ENCODE measurements at places on chromosomes 16 and 17. TPM values are rescaled to one million over a fixed set of nuclear protein-coding genes. Genes with fewer than 3 reads are reported as not detected.
A peak's percentile ranks its signal among the peaks of the same experiment; 100 is the strongest.

DNA sequence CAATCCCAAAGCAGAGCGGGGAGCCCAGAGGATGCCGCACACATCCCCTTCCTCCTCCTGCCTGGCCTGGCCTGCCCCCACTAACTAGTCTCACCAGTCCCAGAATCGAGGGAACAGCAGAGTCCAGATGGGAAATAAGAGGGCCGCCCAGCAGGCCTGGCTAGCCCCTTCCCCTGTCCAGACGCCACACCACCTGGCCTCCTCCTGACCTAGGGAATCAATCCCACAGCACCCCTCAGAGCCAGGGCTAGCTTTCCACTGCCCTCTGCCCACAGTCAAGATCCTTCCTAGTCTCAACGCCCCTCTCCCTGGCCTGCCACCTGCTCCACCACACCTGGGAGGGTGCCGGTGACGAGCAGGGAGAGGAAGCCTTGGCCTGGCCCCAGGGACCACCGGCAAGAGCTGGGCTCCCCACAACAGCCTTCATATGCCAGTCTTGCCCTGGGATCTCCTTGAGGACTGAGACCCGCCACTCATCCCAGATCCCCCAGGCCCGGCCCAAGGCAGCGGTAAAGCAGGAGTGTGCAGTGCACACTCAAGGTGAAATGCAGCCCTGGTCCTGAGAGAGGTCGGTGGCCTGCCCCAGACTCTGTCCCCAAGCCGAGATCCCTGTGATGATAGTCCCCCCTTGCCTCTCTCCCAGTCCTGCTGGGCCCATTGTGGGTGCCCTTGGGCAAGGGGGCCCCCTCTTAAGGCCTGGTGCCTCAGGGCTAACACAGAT lies 27.9 kb downstream of the KATNB1 start:
- H3K27me3 ChIP-seq = peaks cover 2% of the 10 kb centered on the region
- no peaks in the 10 kb centered on the region for H3K4me1 ChIP-seq
- no peak for DNase-seq

GRCh38 chr16:73321853-73322252 lies 273.9 kb upstream of the ZFHX3 start:
- no peaks in the 10 kb centered on the region for H3K4me1 ChIP-seq
- no peaks in the 10 kb centered on the region for H3K27me3 ChIP-seq
- DNase-seq = no peak
- no peaks in the 10 kb centered on the region for H3K36me3 ChIP-seq

- no peak overlapping the region for H3K27ac ChIP-seq
- H3K4me3 ChIP-seq = no peak overlapping the region
- DNase-seq = no peak
- H3K27me3 ChIP-seq = no peaks in the 10 kb centered on the region
Observed at GRCh38 chr16:83308414-83308813, 499.4 kb upstream of the HSBP1 start.

DNA sequence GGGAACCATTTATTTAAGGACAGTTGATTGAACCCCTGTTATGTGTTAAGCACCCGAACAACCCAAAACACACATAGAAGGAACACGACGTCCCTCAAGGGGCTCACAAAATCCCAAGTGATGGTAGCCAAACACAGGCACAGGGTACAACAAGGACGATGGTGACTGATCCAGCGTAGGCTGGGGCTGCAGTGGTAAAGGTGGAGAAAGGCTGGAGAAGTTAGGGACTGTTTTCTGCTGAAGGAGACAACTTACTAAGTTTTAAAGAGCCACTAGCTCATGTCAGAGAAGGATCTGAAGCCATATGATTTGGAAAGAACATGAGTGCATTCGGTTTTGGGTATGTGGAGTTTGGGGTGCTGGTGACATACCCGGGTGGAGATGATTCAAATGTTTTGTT lies 229.6 kb upstream of the TNRC6C start:
- H3K27ac ChIP-seq = no peak overlapping the region
- peaks cover 5% of the 10 kb centered on the region for H3K4me1 ChIP-seq
- no peak for DNase-seq
- no peaks in the 10 kb centered on the region for H3K36me3 ChIP-seq

SLC52A1 gene
- 0.23 TPM for total RNA-seq

NME3 gene
- total RNA-seq = 49.9 TPM

GAST gene
- not detected for total RNA-seq

GRCh38 chr17:28999206-28999605 lies 6.6 kb downstream of the SEZ6 start:
- H3K36me3 ChIP-seq = no peaks in the 10 kb centered on the region
- no peaks in the 10 kb centered on the region for H3K4me1 ChIP-seq
- no peak overlapping the region for H3K4me3 ChIP-seq

- no peak overlapping the region for H3K4me3 ChIP-seq
- H3K27ac ChIP-seq = no peak overlapping the region
- peaks cover 31% of the 10 kb centered on the region for H3K27me3 ChIP-seq
- DNase-seq = no peak
Observed at GRCh38 chr17:40425741-40426140, 8.0 kb upstream of the TOP2A start.

DNA sequence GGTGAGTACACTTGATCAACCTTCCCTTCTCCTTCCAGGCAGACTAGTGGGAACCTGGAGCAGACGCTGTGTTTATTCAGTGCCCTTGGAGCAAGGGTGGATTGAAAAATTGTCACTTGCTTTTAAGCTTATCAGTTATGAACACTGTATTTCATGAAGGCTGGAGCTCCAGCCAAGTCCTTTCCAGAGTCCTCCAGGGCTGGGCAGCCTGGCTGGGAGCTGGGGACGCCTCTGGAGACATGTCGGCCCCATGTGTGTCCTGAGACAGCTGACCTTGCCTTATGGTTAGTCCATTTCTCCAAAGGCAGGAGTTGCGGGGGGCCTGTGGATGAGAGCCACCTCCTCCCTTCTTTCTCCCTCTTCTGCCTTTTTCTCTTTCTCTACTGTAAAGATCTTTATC lies 67.0 kb downstream of the RAP1GAP2 start:
- H3K4me3 ChIP-seq = no peak overlapping the region
- H3K36me3 ChIP-seq = no peaks in the 10 kb centered on the region
- peaks cover 4% of the 10 kb centered on the region for H3K27me3 ChIP-seq
- no peak for DNase-seq

GDPD1 gene
- 3.2 TPM for total RNA-seq

SLC5A11 gene
- 0.07 TPM for total RNA-seq

KRT33B gene
- total RNA-seq = not detected

DNA sequence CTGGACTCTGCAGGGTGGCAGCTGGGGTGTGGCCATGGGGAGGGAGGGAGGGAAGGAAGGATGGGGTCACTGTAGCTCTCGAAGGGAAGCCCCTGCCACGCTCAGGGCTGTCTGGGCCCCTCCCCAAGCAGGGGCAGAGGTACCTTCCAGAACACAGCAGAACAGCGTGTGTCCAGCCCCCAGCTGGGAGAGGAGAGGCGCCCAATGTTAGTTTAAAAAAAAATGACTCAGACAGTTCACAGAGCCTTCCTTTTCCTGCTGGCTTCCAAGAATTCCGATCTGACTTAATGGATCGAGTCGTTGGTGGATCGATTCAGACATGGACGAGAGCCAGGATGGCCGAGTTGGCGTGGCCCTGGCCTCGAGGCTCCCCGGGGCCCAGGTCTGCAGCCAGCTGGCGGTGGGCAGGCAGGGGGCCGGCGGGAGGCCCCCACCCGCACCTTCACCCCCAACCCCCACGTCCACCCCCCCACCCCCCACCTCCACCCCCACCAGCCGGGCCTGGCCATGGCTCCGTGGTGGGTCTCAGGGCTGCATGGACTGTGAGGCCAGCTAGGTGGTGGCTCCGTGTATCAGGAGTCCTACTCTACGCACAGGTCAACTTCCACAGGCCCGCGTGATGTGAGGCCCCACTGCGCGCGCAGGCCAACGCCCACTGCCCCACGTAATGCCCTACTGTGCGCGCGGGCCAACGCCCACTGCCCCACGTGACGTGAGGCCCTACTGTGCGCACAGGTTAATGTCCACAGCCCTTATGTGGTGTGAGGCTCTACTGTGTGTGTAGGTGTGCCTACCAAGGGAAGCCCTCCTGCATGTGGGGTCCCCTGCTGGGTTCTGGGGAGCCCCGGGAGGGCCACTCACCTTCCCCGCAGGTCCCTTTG lies 21.8 kb downstream of the CACNA1H start:
- H3K4me1 ChIP-seq = no peaks in the 10 kb centered on the region
- H3K27ac ChIP-seq = no peak overlapping the region
- no peak for DNase-seq
- no peak overlapping the region for H3K4me3 ChIP-seq
- no peaks in the 10 kb centered on the region for H3K27me3 ChIP-seq
- no peaks in the 10 kb centered on the region for H3K36me3 ChIP-seq

- no peak for DNase-seq
- peaks cover 5% of the 10 kb centered on the region for H3K4me1 ChIP-seq
- H3K27me3 ChIP-seq = peaks cover 6% of the 10 kb centered on the region
- no peak overlapping the region for H3K4me3 ChIP-seq
- peak overlapping the region; percentile 5 for H3K27ac ChIP-seq
Observed at GRCh38 chr16:2836646-2837508, 6.8 kb downstream of the ZG16B start.

- H3K36me3 ChIP-seq = no peaks in the 10 kb centered on the region
- no peak for DNase-seq
- no peaks in the 10 kb centered on the region for H3K4me1 ChIP-seq
- H3K27ac ChIP-seq = no peak overlapping the region
Observed at GRCh38 chr16:82582975-82583374, 43.8 kb upstream of the CDH13 start.

- no peak overlapping the region for H3K4me3 ChIP-seq
- H3K4me1 ChIP-seq = no peaks in the 10 kb centered on the region
- H3K36me3 ChIP-seq = no peaks in the 10 kb centered on the region
Observed at GRCh38 chr17:61201211-61201610, 198.4 kb upstream of the TBX2 start.

- peaks cover 13% of the 10 kb centered on the region for H3K36me3 ChIP-seq
- no peak for DNase-seq
- H3K4me1 ChIP-seq = peaks cover 21% of the 10 kb centered on the region
- H3K27ac ChIP-seq = no peak overlapping the region
Observed at GRCh38 chr17:1727876-1728630, 3.5 kb downstream of the WDR81 start.

DNA sequence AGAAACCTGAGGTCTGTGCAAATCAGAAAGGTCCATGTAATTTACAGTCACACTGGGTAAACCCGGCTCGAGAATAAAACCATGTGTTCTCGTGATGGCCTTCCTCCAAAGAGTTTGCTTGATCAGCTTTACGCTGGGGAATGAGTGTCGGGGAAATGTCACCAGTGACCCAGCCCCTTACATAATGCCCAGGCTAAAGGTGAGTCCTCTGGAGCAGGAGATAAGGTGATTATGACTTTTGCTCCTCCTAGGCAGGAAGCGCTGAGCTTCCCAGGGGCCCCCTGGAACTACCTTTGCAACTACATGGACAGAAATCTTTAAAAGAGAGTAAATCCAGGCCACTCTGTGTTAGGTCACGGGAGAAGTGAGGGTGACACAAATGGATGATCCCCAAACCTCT lies 15.7 kb downstream of the SLC6A4 start:
- H3K4me1 ChIP-seq = no peaks in the 10 kb centered on the region
- no peaks in the 10 kb centered on the region for H3K36me3 ChIP-seq
- H3K27me3 ChIP-seq = peaks cover 3% of the 10 kb centered on the region
- no peak for DNase-seq
- H3K4me3 ChIP-seq = no peak overlapping the region

GRCh38 chr17:2170023-2170422 lies 115.1 kb downstream of the HIC1 start:
- no peaks in the 10 kb centered on the region for H3K27me3 ChIP-seq
- H3K4me1 ChIP-seq = peaks cover 7% of the 10 kb centered on the region
- no peak overlapping the region for H3K27ac ChIP-seq

DNA sequence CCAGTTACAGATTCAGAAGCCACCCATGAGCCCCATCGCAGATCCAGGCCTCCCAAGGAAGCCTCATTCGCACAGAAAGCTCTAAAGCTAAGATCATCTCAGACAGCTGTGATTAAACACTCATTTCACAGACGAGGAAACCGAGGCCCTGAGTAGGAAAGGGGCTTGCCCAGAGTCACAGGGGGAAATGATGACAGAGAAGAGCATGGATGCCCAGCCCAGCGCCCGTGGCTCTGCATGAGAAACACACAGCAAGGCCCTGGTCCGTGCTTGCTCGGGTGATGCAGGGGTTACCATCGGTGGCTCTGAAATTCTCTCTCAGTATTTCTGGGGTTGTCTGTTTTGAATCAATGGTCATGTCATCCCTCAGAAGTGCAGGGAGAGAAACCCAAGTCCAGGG lies 109.6 kb downstream of the C16orf78 start:
- H3K36me3 ChIP-seq = no peaks in the 10 kb centered on the region
- H3K4me1 ChIP-seq = no peaks in the 10 kb centered on the region
- no peak for DNase-seq

DNA sequence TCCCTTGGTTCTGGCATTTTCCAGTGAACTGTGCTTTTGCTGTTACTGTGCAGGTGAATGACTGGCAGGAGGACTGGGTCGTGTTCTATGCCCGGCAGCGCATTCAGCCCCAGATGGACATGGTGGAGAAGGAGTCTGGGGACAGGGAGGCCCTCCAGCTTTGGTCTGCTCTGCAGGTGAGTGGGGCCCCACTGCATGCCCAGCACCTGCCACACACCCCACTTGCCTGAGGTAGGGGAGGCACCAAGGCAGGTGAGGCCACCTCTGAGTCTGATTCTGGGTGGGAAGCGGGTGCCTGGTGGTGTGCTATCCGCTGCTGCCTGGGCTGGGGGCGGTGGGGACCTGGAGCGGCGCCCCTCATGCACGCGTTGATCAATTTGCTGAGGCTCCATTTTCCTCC lies 9.0 kb upstream of the FN3K start:
- H3K4me3 ChIP-seq = no peak overlapping the region
- DNase-seq = no peak
- H3K27me3 ChIP-seq = no peaks in the 10 kb centered on the region

TK1 gene
- 65.8 TPM for total RNA-seq

DNA sequence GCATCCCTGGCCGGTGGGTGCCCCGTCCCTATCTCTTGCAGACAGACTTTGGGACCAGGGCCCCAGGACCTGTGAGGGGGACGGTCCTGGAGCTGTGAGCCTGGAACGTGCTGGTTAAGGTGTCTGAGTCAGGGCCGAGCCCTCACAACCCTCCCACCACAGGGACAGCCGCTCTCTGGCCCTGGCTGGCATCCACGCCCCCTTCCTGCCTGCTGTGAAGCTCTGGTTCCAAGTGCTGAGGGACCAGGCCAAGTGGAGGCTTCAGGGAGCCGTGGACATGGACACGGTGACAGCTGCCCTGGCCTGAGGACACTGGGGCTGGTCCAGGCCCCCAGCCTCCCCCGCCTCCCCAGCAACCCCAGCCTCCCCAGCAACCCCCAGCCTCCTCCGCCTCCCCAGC lies 6.6 kb downstream of the TSR3 start:
- no peak overlapping the region for H3K4me3 ChIP-seq
- no peak for DNase-seq
- peaks cover 3% of the 10 kb centered on the region for H3K27me3 ChIP-seq
- H3K27ac ChIP-seq = no peak overlapping the region

GRCh38 chr17:44076716-44077594 lies 6.4 kb downstream of the G6PC3 start:
- no peak overlapping the region for H3K27ac ChIP-seq
- no peak overlapping the region for H3K4me3 ChIP-seq
- DNase-seq = no peak

- no peak for DNase-seq
- H3K27ac ChIP-seq = no peak overlapping the region
- H3K27me3 ChIP-seq = no peaks in the 10 kb centered on the region
- H3K4me1 ChIP-seq = no peaks in the 10 kb centered on the region
Observed at GRCh38 chr16:55279598-55279997, 44.4 kb upstream of the IRX6 start.

CALCOCO2 gene
- 57.9 TPM for total RNA-seq
